ELR (cell line): ENCODE measurements at places on chromosomes 2 and 18.

DNA sequence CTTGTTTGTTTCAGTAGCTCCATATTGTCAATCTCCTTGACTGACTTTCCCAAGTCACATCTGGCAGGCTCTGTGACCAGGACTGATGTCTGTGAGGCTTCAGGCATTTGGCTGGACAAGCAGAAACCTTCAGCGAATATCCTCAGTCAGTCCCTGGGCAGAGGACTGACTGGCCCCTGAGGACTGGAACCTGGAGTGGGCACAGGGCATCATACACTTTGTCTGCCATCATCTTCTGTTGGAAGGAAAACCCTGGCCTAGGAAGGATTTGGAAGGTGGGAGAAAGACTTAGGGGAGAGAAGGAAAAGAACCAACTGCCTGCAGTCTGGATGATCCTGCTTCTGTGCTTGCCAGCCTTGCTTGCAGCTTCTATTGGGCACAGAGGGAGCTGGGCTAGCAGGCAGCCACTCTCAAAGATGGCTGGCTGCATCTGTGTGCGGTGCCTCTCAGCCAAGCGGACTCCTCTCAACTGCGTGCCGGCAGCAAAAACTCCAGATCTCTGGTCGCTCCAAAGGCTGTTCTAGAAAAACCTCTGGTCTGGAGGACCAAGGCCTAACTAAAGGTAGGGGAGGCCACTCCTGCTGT lies 126.8 kb downstream of the MARCHF4 start:
- DNase-seq: no peak

DNA sequence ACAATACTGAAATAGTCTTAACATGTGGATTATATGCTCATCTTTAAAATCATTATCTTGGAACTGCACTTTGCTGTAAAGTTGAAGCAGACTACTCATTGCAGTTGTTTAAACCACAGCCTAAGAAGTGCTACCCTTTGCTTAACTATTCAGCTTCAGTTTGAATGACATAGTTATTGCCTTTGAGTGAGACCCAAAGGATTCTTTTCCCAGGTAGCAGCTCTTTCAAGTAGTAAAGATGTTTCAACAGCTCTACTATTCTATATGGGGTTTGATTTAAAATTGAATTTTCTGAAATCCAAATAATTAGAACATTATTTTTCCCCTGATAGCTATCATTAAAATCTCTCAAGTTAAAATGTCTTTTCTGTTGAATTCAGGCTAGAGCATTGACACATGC lies 1.1 kb downstream of the SCG2 start:
- no peak for DNase-seq

GRCh38 chr2:191604154-191604553 lies 73.8 kb upstream of the NABP1 start:
- DNase-seq: no peak

DNA sequence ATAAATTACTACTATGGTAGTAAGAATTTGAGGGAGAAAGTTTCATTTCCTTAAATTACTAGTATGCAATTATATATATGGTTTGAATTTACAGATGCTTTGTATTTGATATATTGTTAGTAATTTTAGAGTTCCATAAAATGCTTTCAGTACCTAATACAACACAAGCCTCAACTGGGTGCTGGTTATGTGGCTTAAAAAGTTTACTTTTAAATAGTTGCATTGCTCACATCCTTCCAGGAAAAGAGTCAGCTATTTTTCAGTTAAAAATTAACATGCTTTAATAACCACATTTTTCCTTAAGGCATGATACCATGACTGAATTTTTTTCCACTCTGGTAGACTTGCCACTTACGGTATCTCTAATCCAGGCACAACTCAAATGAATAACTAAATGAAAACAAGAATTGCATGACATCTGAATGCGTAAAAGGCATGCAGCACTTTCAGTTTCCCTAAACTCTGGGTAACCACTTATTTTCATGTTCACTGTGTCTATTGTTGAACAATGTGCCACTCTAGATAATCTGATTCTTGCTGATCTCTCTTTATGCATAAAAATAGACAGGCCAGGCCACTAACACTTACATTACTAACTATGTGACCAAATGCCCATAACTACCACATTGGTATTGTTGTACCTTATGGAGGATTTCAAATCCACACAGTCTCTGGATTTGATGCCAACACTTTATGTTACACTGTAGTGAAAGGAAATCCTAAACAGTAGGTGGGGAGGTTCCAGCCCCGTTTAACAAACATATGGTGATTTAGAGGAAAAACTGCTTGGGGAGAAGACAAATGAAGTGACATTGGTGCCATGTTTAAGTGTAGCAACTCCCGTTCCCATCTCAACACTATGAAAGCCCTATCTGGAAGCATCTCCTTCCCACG lies 35.5 kb upstream of the SLC35F5 start:
- peak; percentile 62 for DNase-seq

- DNase-seq: peak; percentile 24
These were observed 29.9 kb downstream of the CREG2 start for GRCh38 chr2:101357376-101357775.

- no peak for DNase-seq
These were observed 30.4 kb upstream of the IL36G start for GRCh38 chr2:112947374-112947773.

GRCh38 chr2:229090225-229090624 lies 180.9 kb downstream of the PID1 start:
- DNase-seq: peak; percentile 78
